ENCODE measurements at places on chromosomes 12 and 14.

DNA sequence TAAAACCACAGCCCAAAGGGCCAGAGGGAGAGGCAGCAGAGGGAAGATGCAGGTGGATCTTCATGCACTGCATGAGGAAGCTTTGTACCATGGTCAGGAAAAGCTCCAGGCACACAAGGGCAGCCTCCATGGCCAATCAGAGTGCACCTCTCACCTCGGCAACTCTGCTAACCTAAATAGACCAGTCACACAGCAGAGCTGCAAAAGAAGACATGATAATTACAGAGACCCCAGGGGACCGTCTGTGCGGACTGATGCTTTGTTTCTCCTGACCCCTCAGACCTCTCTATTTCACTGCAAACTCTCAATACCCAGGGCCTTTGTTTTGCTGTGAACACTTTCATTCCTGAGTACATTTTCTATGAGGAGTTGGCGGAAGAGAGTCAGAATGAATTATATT is 10.7 kb upstream of the TCL1B start:
- DNase-seq = no peak

- DNase-seq = peak; percentile 29
Measured at GRCh38 chr12:121580959-121581685, at the start of gene KDM2B. Gene KDM2B (minus strand): TSS chr12:121581023. CDS start chr12:121580911, 112 bp downstream.

DNA sequence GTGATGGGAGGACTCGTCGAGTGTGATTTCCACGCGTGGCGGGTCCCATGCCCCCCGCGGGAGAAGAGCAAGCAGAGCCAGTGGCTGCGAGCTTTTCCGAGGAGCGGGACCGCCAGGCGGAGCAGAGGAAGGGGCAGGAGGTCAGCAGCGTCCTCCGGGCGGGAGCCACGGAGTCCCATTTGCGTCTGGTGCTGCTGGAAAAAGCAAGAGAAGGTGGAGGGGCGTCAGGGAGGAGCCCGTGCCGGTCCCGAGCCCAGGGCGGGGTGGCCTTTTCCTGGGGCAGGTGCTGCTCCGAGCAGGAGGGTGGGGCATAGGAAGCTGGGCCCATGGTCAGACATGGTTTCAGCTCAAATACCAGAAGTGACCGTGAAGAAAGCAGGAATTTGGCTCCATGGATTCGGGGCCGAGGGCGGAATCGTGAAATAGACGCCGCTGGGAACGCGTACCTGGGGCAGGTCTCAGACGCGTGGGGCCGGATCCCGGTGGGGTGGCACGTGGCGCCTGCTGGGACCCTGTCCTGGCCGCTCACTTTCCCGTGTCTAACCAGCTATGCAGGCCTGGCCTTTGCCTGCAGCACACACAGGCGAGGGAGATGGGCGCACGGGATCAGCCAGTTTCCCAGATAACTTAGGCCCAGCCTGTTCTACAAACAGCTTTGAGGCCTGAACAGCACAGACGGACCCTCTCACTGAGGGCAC is 60.0 kb downstream of the GALNT9 start:
- no peak for DNase-seq

DNA sequence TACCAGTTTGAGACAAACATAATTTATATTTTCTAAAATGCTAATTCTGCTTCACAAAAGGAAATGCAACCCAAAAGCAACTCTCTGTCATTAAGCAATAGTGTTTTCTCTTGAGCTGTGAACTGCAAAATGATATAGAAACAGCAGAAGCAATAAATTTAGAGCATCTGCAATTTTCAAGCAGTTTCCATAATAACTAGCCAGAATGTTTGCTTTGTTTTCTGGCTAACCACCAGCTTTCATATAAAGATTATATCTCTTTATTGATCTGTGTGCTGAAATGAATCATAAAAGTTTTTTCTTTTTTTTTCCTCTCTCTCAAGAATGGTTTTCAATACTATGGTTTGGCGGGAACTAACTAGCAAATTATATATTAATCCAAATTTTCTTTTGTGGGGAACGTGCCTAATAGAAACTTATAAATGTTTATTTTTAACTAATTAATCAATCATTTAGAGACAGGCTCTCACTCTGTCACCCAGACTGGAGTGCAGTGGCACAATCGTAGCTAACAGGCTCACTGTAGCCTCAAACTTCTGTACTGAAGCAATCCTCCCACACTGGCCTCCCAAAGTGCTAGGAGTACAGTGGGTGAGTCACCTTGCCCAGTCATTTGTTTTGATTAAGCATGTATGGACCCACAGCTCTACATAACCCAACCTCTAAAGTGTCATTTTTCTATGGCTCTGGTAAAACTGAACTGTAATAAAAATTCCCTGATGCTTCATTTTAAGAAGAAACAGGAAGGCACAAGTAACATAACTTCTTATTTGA is 830.1 kb upstream of the MGAT4C start:
- DNase-seq = no peak

DNA sequence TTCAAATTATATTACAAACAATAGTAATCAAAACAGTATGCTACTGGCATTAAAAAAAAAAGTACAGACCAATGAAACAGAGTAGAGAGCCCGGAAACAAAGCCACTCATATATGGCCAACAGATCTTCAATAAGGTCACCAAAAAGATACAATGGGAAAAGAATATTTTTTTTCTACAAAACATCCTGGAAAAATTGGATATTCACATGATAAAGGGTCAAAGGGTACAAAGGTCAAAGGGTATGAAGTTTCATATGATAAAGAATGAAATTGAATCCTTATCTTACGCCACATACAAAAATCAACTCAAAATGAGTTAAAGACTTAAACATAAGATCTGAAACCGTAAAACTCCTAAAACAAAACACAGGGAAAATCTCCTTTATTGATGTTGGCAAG is 168.5 kb upstream of the PELI2 start:
- DNase-seq = no peak

DNA sequence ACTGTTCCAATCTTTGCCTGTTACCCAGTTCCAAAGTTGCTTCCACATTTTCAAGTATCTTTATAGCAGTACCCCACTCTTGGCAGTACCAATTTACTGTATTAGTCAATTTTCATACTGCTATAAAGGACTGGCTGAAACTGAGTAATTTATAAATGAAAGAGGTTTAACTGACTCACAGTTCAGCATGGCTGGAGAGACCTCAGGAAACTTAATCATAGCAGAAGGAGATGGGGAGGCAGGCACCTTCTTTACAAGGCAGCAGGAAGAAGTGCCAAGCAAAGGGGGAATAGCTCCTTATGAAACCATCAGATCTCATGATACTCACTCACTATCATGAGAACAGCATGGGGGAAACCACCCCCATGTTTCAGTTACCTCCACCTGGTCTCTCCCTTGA is 215.0 kb downstream of the SNAPC1 start:
- no peak for DNase-seq

- no peak for DNase-seq
Measured at GRCh38 chr14:59096303-59096702, 92.2 kb upstream of the DAAM1 start.

- DNase-seq = no peak
Measured at GRCh38 chr12:131759176-131759575, 48.3 kb downstream of the SFSWAP start.

DNA sequence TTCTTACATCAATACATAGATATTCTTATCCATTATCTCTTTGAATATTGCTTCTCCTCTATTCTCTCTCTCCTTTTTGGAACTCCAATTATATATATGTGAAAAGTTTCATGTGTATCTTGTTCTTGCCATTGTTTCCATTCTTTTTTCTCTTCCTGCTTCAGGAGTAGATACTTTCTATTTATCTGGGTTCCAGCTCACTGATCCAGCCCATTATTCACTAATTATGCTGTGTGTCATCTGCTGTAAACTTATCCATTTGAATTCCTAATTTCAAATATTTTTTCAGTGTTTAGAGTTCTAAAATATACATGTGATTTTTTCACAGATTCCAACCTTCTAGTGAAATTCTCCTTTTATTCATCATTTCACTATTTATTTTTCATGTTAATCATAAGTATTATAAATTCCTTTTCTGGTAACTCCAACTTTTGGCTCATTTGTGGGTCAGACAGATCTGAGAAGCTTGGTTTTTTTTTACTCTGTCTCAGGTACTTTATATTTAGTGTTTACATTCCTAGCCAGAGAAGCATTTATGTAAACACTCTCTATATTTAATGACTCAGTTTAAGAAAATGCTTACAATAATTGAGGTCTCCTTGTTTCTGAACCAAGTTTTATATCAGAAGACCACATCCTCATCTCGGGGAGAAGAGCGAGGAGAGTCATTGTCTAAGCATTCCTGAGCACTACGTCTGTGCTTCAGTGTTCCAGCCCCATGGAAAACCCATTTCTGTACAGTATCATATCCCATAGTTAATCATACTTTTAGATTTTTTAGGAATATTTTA is 15.9 kb upstream of the AMIGO2 start:
- DNase-seq = no peak

GRCh38 chr12:69238589-69239351 is 599 bp upstream of the CPSF6 start:
- no peak for DNase-seq

- DNase-seq = no peak
Measured at GRCh38 chr12:51188359-51189051, 15.6 kb upstream of the TFCP2 start.

DNA sequence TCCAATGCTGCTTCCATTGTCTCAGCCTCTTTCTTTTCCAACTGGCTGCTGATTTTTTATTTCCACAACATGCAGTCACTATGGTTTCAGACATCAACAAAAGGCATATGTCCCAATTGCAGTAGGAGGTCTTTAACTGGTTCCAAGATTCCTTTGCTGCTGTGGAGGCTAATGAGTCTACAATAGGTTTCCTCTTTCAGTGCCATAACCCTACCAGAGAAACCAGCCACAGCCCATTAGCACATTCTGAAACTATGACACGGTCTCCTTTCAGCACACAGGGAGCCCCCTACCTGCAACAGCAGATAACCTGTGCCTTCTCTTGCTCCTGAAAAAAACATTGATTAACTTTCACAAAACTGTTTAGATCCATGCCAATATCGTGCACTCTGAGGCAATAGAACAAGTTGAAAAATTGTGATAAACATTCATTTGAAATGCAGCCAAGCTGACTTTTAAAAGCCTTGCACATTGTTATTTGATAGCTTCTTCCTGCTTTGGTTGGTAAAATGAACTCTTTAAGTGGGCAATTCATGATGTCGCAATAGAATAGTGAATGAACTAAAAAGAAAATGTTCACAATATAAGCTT is 32.4 kb downstream of the PLEKHG7 start:
- no peak for DNase-seq

DNA sequence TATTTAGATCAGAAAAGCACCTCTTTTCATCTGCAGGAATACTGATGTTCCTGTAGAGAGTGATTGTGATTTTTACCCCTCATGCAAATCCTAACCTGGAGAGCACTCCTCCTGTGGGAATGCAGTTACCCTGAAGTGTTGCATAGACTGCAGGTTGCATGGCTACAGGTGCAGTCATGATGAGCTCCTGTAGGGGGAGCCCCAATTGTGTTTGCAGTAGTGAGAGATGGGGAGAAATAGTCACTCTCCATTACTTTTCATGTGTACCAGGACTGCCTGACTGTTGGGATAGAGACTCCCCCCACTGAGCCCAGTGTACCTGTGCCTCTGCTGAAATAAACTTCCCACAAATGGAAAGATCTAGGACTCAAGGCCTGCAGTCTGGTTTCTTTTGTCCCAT is 1086.5 kb downstream of the SLC6A15 start:
- no peak for DNase-seq

GRCh38 chr12:132501204-132501940 is 11.4 kb downstream of the FBRSL1 start:
- no peak for DNase-seq

DNA sequence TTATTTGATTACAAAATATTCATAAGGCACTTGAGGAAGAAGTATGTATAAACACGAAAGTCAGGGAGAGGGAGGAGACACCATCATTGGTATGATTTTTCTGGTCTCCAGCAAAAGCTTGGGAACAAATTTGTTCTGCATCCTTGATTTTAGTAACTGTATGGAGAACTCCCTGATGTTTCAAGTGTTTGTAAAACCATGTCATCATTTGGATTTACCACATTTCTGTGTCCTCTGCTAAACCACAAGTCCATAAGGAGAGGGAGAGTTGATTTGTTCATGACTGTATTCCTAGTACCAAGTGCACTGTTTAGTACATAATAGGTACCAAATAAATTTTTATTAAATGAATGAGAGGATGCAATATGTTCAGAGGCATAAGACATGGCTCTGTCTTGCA is 181.1 kb downstream of the BTG1 start:
- DNase-seq = no peak

DNA sequence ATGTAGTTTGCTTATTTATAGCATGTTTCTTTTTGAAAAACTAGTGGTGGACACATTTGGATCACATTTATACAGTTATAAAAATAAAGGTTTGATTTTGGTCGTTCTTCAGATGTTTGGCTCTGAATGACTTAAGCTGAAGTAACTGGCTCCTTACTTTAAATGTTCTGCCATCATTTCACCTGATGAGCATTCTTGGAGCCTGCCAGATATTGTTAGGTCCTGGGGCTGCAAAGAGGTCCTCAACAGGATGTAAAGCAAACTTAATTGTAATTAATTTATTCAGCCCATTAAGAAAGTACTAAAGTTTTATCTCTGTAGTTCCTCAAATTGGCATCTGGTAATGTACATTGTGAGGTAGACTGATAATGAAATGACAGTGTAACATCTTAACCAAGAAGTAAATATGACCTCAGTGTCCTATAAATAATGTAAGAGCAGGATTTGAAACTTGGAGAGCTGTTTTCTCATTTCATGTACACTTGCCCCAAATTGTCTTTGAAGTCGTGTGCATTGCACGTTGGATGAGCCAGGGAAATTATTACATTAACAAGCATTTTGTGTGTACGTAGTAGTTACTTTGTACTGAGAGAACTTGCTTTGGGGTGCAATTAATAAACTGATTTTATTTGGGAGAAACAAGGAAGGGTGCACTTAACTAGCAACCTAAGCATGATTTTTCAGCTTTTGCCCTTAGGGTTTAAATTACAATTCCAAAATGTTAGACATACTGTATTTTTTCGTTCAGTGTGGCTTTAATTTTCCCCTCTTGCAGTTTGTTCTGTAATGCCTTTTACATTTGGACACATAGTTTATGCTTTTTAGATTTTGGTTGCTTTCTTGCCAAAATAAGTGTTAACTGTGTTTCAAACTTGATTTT is 7.5 kb downstream of the EIF5 start:
- peak; percentile 39 for DNase-seq

DNA sequence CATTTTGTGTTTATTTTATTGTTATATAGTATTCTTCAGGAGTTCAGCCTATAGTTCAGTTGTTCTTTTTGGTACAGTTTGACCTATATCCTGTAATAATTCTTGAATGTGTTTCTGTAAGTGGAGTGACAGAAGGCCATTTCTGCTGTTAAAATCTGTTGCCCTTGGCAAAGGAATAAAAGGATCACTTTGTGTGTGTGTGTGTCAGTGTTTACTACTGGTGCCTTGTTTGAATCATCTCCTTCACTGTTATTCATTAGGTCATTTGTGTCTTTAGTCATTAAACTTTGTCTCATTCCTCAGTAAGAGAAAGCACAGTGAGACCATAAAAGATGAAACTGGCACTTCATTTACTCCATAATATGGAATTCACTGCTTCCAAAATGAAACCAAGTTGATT is 130.7 kb downstream of the TMTC2 start:
- no peak for DNase-seq

Measured in hematopoietic multipotent progenitor cell treated with erythropoietin and hydrocortisone succinate and interleukin-3 and kit ligand, for 17 days (in vitro differentiated cells).